Aorta (tissue), 5 donors: ENCODE measurements at places on chromosomes 4 and X. TPM values are rescaled to one million over a fixed set of nuclear protein-coding genes. Genes with fewer than 3 reads are reported as not detected.

Gene FAM47B
- total RNA-seq: not detected

Gene SPOCK3
- total RNA-seq: not detected

Gene GC
- not detected for total RNA-seq

- no peaks in the 10 kb centered on the region for H3K4me1 ChIP-seq
- no peaks in the 10 kb centered on the region for H3K36me3 ChIP-seq
- H3K27me3 ChIP-seq: no peaks in the 10 kb centered on the region
Observed at GRCh38 chrX:46328133-46328532, 217.1 kb downstream of the ZNF674 start.

GRCh38 chrX:97308171-97308570, 424.5 kb downstream of the RPA4 start:
- no peaks in the 10 kb centered on the region for H3K27me3 ChIP-seq
- no peaks in the 10 kb centered on the region for H3K4me1 ChIP-seq
- H3K27ac ChIP-seq: no peak overlapping the region
- DNase-seq: no peak

- no peak overlapping the region for H3K4me3 ChIP-seq
- H3K36me3 ChIP-seq: no peaks in the 10 kb centered on the region
- DNase-seq: no peak
Observed at GRCh38 chrX:132612821-132613564, 124.2 kb upstream of the MBNL3 start.

DNA sequence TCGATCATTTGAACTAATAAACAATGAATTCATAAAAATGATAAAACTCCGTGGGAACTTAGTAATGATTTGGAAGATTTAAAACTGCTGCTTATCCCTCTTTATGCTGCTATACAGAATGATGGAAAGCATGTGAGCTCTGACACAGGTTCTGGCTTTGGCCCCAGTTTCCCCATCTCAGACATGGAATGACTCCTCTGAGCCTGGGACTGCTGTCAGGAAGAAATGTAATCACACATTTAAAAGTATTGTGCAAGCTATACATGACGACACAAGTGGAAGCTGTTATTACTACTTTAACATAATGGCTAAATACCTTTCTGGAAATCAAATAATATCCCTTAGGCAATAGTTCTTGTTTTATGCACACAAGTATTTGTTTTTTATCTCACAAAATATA, 161.7 kb downstream of the DCHS2 start:
- H3K27me3 ChIP-seq: no peaks in the 10 kb centered on the region
- H3K4me3 ChIP-seq: no peak overlapping the region
- no peaks in the 10 kb centered on the region for H3K36me3 ChIP-seq

DNA sequence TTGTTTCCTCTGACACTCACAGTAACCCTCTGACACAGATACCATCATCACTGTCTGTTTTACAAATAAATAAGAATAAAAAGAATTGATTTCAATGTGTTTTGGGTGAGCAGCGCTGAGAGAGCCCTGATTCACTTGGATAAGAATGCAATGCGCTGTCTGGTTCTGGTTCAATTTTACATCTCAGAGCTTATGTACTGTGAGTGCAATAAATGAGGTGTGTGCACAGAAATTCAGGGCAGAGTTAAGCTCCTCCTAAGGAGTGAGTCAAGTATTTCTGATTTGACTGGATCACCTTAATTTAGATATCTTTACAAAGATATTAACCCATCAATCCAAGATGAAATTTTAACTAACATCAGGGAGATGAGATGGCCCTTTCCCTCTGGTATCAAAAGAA, 11.2 kb downstream of the FAM9C start:
- H3K4me1 ChIP-seq: no peaks in the 10 kb centered on the region
- no peaks in the 10 kb centered on the region for H3K36me3 ChIP-seq
- no peak for DNase-seq
- no peak overlapping the region for H3K4me3 ChIP-seq
- no peak overlapping the region for H3K27ac ChIP-seq

- H3K27ac ChIP-seq: peak within 1 kb of the TSS; percentile 76
- H3K36me3 ChIP-seq: peaks cover 4% of the 10 kb centered on the region
- H3K4me3 ChIP-seq: peak within 1 kb of the TSS; percentile 79
- peaks cover 2% of the 10 kb centered on the region for H3K4me1 ChIP-seq
- H3K27me3 ChIP-seq: no peaks in the 10 kb centered on the region
- peak; percentile 98 for DNase-seq
Observed at GRCh38 chr4:145097821-145098674, at the start of the genes ABCE1 and ANAPC10. Gene ABCE1, plus strand, starts transcription at chr4:145098311. Its CDS starts 6,102 bp downstream, at chr4:145104413. Gene ANAPC10, minus strand, starts transcription at chr4:145098196. Its CDS starts 2,097 bp downstream, at chr4:145096099.

DNA sequence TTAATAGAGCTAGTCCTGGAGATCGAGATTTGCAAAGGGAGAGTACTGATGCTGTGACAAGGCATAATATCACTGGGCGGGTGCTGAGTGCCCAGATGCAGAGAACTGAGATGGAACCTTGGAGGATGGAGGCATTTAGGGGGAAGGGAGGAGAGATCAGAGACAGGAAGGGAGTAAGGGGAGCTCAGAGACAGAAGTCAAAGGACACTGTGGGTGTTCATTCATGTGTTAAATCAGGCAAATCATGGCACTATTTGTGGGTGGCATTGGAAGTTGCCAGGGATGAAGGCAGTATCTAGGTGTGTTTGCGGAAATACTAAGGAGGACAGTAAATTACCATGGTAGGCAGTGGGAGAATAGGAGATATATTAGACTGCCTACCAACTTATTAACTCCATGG, 135.0 kb downstream of the RBM46 start:
- H3K27ac ChIP-seq: no peak overlapping the region
- no peak overlapping the region for H3K4me3 ChIP-seq
- no peaks in the 10 kb centered on the region for H3K4me1 ChIP-seq
- no peak for DNase-seq
- H3K36me3 ChIP-seq: no peaks in the 10 kb centered on the region

DNA sequence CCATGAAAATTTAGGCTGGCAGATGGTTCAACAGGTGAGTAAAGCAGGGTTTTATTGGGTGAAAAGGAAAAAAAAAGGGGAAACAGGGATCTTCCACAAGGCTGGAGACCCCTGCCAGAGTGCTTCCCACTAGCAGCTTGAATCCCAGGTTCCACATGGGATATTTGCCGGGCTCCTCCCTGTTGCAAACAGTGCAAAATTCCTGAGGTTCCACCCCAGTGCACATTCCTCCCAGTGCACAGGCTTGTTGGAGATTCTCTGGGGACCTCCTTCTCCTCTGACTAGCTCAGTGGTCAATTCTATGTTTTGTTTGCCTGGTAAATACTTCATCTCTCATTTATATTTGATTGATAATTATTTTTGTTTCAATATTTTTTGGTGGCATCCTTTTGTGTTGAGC, 66.4 kb upstream of the UGT2B15 start:
- H3K27me3 ChIP-seq: no peaks in the 10 kb centered on the region
- no peaks in the 10 kb centered on the region for H3K36me3 ChIP-seq
- no peak overlapping the region for H3K27ac ChIP-seq
- DNase-seq: no peak
- no peak overlapping the region for H3K4me3 ChIP-seq

GRCh38 chr4:167233685-167234315, 494 bp downstream of the SPOCK3 start:
- no peaks in the 10 kb centered on the region for H3K36me3 ChIP-seq
- H3K4me3 ChIP-seq: peak overlapping the region; percentile 28
- peak; percentile 41 for DNase-seq
- H3K27ac ChIP-seq: no peak overlapping the region

DNA sequence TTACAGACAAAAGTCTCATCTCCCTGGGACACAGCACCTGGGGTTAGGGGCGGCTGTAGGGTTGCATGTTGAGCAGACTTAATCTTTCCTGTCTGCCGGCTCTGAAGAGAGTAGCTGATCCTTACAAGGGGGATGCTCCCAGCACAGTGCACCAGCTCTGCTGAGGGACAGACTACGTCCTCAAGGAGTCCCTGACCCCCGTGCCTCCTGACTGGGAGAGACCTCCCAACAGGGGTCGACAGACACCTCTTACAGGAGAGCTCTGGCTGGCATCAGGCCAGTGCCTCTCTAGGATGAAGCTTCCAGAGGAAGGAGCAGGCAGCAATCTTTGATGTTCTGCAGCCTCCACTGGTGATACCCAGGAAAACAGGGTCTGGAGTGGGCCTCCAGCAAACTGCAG, 506.0 kb upstream of the FMR1 start:
- no peak for DNase-seq
- H3K36me3 ChIP-seq: no peaks in the 10 kb centered on the region
- no peak overlapping the region for H3K4me3 ChIP-seq
- H3K27me3 ChIP-seq: no peaks in the 10 kb centered on the region
- no peaks in the 10 kb centered on the region for H3K4me1 ChIP-seq

DNA sequence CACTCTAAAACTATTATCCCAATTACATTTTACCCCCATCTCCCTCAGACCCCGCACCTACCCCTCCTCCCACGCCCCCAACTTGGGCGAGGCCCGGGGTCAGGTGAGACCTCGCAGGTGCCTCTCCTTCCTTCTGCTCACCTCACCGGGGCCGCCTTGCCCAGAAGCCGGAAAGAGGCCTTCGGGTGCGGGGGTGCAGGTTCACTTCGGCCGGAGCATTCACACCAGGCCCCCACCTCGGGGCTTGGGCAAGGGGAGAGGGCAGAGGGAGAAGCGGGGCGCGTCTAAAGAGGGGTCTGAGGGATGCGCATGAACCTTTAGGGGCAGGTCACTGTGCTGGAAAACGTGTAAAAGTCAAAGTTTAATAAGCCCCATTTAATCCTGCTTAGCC, 427 bp downstream of the ZNF182 start:
- H3K27ac ChIP-seq: no peak overlapping the region
- no peak for DNase-seq
- no peaks in the 10 kb centered on the region for H3K36me3 ChIP-seq
- no peaks in the 10 kb centered on the region for H3K27me3 ChIP-seq

DNA sequence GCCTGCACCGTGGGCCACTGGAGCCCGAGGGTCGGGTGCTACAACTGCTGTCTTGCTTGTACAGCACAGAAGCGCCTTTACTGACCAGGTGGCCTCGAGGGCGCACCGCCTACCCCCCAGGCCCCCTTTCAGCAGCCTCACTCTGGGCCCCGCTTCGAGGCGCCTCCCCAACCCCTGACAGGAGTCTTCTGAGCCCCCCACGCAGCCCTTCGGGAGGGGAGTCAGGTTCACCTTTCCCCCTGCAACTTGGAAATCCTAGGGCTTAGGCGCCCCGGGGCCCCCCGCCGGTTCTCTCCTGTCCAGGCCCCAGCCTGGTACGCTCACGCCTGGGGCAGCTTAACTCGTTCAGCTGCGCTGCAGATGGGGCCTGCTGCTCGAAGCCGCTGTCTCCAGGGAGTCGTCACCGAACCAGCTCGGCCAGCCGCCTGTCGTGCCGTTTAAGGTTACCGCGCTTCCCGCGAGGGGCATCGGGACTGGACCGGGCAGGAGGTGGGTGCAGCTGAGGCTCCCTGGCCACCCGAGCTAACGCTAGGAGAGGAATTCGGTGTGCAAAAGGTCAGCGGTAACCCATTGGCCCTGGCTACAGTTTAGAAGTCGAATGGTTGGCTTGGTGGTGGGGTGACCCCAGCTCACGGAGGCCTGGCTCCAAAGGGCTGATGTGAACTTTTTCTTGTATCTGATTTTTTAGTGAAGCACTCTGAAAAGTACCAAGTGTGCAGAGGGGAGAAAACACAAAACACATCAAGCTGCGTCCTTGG, 58.9 kb upstream of the BCOR start:
- no peak overlapping the region for H3K27ac ChIP-seq
- peaks cover 2% of the 10 kb centered on the region for H3K27me3 ChIP-seq
- no peak overlapping the region for H3K4me3 ChIP-seq
- no peak for DNase-seq

GRCh38 chr4:80806472-80806871, 224.0 kb upstream of the BMP3 start:
- no peak for DNase-seq
- no peak overlapping the region for H3K27ac ChIP-seq
- no peaks in the 10 kb centered on the region for H3K36me3 ChIP-seq
- H3K4me3 ChIP-seq: no peak overlapping the region
- no peaks in the 10 kb centered on the region for H3K4me1 ChIP-seq

DNA sequence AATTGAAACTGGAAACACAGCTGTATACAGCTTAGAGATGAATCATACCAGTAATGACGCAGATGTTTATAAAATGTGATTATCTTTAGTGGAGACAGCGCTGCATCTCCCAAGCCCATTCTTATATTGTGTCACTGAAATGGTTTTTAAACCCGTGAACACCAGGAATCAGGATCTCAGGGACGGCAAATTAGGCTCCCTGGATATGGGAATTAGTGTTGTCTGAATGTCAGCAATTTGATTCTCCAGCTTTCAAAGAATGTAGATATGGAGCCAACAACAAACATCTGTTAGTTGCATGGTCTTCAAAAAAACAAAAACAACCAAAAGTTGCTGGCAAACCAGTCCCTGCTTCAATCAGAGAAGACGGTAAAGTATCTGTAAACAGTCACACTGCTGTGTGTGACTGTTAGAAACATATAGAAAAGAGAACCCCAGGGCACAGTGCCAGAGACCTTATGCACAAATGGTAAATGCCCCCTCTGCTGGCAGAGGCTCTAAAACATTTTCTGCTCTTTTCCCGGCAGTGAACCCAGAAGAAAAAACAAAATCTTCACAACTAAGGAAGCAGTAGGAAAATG, 351.9 kb upstream of the FTHL17 start:
- DNase-seq: no peak
- H3K4me1 ChIP-seq: no peaks in the 10 kb centered on the region
- H3K36me3 ChIP-seq: no peaks in the 10 kb centered on the region
- H3K27me3 ChIP-seq: no peaks in the 10 kb centered on the region
- H3K4me3 ChIP-seq: no peak overlapping the region

DNA sequence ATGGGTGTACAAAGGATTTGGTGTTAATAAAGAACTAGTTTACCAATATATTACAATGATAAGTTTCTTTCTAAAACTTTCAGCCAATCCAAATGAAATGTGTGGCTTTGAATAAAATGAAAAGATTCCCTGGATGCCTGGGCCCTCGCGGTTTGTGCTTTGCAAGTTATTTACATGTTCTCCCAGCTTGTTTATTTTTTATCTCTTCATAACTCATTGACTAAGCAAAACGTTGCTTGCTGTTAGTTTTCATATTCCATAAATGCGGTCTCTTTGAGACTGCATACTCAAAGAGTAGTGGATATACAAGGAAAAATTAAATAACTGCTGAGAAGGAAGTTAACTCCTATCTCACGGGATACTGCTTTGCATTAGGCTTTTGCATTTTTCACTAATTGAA, 26.0 kb downstream of the FHDC1 start:
- H3K4me3 ChIP-seq: no peak overlapping the region
- H3K27me3 ChIP-seq: peaks cover 2% of the 10 kb centered on the region
- DNase-seq: no peak

DNA sequence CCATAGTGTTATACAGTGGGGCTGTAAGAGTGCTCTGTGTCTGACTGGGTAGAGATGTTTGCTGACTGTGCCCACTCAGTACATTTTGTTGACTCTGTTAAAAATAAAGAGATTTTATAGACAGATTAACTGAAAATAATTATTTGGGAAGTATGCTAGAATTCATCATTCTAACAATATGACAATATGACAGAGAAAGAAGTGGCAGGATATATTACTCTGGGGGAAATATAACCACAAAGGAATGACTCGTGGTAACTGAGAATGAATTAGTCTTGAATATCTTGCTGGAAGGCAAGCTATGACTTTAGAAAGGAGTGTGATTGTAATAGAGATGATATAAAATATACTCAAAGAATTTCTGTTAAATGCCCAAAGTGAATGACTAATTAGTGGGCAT, 46.8 kb downstream of the TMEM165 start:
- H3K4me1 ChIP-seq: no peaks in the 10 kb centered on the region
- peaks cover 5% of the 10 kb centered on the region for H3K36me3 ChIP-seq
- DNase-seq: no peak
- H3K27me3 ChIP-seq: no peaks in the 10 kb centered on the region

- no peak overlapping the region for H3K4me3 ChIP-seq
- H3K4me1 ChIP-seq: no peaks in the 10 kb centered on the region
- H3K36me3 ChIP-seq: peaks cover 8% of the 10 kb centered on the region
- DNase-seq: no peak
- H3K27me3 ChIP-seq: no peaks in the 10 kb centered on the region
- no peak overlapping the region for H3K27ac ChIP-seq
Observed at GRCh38 chr4:3160438-3160837, 86.0 kb downstream of the HTT start.
